ENCODE measurements at places on chromosomes 12 and 14. TPM values are rescaled to one million over a fixed set of nuclear protein-coding genes. Genes with fewer than 3 reads are reported as not detected.

NFATC4 gene
- 66.8 TPM for polyA plus RNA-seq

PMCH gene
- polyA plus RNA-seq, result 1.0 TPM

WNT1 gene
- not detected for polyA plus RNA-seq

RARG gene
- 33.4 TPM for polyA plus RNA-seq

RFX4 gene
- not detected for polyA plus RNA-seq

CCDC88C gene
- polyA plus RNA-seq, result 36.2 TPM

LYZ gene
- polyA plus RNA-seq, result 24.5 TPM

CLEC4D gene
- 0.35 TPM for polyA plus RNA-seq

ACSM4 gene
- 0.04 TPM for polyA plus RNA-seq

ESR2 gene
- 0.84 TPM for polyA plus RNA-seq

EPYC gene
- polyA plus RNA-seq, result 0.09 TPM

CACNA1C gene
- 7.6 TPM for polyA plus RNA-seq

PLEKHG7 gene
- polyA plus RNA-seq, result 0.47 TPM

IL22 gene
- polyA plus RNA-seq, result not detected

ITGB7 gene
- polyA plus RNA-seq, result 1.4 TPM
